ENCODE measurements at places on chromosomes 1 and 21.

DNA sequence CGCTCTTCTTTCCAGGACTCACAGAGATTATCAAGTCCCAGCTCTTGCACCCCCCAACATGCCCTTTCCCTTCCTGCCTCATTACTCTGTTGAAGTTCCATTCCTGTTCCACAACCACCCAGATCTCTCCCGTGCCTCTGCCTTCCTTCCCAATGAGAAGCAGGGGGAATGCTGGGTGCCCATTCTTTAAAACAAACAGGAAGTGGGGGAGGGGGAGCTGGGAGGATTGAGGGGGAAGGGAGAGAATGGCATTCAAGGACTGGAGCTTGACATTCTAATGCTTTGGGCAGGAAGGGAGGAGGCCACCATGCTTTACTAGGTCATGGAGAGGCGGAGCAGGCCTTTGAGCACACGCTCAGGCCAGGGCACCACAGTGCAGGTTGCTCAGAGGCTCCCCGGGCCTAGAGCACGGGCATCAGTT, 150.3 kb upstream of the IRF2BP2 start:
- no peak for DNase-seq

DNA sequence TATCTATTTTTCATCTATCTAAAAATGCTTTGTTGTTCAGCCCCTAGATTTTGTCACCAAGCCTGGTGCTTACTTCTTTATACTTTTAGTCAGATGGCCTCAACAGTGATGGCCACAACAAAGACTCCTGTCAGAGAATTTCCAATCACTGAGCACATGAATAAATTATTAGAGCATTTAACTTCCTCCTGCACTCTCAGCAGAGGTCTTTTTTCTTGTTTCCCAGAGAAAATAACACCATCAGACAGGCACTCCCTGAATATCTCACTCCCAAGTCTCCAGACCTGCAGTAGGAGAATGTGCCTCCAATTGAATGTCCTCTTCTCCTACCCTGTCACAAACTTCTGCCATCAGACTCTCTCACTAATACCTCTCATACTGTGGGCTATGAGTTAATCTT, 616.0 kb upstream of the NR5A2 start:
- no peak for DNase-seq

- DNase-seq = no peak
Measured at GRCh38 chr1:97088391-97088790, 366.8 kb downstream of the PTBP2 start.

- DNase-seq = no peak
Measured at GRCh38 chr1:62790716-62791115, 6.8 kb downstream of the ATG4C start.

- DNase-seq = no peak
Measured at GRCh38 chr1:55209247-55209646, 5.9 kb downstream of the USP24 start.

DNA sequence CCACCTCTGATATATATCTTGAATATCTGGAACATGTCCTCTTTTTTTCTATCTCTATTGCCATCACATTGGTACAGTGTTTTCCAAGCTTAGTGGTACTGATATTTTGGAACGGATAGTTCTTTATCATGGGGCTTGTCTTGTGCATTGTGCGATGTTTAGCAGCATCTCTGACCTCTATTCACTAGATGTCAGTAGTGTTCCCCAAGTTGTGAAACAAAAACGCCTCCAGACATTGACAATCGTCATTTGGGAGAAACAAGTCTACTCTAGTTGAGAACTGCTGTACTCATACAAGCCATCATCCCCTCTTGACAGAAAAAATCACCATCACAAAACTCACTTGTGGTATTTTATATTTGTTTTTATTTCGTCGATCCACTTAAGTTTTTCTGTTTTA, 79.7 kb upstream of the CHODL start:
- no peak for DNase-seq

- no peak for DNase-seq
Measured at GRCh38 chr1:119005724-119006405, 17.7 kb upstream of the TBX15 start.

DNA sequence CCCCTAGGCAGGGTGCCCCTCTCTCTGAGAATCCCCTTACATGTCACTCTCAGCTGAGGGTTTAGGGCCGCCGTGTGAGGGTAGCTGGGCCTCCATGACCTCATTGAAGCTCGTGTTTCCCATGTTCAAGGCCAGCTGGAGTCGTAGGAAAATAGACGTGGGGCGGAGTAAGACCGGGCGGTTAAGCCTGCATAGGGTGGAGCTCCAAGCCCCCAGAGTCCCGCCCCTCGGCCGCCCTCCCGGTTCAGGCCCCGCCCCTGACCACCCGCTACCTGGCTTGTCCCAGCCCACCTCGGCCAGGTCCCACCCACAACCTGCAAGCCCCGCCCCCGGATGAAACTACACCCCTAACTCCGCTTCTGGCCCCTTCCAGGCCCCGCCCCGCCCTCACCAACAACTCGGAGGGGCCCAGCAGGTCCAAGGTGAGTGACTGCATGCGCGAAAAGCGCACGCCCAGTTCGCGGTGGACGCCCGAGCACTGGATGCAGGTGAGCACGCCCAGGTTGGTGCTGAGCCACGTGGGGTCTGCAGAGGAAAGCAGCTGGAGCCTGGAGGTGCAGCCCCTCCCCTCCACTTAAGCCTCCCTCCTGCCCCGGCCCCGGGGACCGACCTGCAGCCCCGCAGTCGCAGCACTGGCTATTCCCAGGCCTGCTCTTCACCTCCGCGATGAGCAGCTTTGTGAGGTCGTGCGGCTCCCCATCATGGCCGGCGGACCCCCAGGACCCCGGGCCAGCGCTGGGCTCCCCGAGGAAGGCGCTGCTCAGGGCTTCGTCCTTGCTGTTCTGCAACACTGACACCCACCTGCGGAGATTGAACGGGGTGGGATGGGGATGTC, 12.2 kb upstream of the TCEA3 start:
- no peak for DNase-seq

DNA sequence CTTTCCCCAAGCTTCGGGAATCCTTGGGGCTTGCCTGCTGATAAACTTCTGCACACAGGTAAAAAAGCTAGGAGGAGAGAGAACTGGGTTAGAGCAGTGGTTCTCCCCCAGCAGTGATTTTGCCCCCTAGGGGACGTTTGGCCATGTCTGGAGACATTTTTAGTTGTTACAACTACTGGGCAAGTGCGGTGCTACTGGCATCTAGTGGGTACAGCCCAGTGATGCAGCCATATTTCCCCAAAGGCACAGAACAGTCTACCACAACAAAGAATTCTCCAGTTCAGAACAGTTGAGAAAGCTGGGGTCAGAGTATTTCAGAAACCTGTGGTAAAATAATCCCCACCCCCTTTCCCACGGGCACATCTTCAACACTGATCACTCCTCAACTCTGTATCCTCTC, 41.3 kb downstream of the LRRC71 start:
- no peak for DNase-seq

GRCh38 chr1:198287916-198288315, 131.1 kb downstream of the NEK7 start:
- DNase-seq = no peak

- DNase-seq = no peak
Measured at GRCh38 chr1:196114193-196114592, 494.0 kb downstream of the KCNT2 start.

DNA sequence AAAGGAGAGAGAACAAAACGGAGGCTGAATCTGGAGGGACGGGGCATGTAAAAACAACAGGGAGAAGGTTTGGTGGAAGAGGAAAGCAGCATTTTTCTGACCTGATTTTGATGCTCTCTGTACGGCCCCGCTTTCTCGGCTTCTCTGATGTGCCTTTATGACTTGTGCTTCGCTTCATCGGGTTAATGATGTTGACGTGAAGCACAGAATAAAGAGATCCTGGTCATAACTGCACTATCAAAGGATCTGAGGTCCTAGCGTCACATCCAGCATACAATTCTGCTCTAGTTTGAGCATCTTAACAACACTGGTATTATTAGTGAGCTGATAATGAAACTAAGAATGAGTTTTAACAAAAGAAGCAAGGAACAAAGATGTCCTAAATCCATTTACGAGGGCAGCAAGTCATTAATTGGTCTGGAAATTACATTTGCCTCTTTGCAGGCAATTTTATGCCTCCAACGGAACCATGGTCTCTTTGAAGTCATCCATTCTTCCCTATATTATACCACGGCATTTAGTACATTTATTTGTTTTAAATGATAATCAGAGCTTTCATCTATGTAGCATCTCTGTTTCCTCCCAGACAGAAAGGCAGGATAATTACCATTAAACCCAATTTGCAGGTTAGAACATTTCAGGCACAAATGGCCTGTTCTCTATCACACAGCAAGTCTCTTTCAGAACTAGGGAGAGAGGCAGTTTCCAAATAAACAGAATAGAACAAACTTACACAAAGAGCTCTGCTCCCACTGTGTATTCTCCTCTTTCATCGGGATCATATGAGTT, 45.3 kb upstream of the B3GALNT2 start:
- no peak for DNase-seq

- DNase-seq = peak; percentile 45
Measured at GRCh38 chr21:46295996-46296752, 10.0 kb downstream of the YBEY start.

DNA sequence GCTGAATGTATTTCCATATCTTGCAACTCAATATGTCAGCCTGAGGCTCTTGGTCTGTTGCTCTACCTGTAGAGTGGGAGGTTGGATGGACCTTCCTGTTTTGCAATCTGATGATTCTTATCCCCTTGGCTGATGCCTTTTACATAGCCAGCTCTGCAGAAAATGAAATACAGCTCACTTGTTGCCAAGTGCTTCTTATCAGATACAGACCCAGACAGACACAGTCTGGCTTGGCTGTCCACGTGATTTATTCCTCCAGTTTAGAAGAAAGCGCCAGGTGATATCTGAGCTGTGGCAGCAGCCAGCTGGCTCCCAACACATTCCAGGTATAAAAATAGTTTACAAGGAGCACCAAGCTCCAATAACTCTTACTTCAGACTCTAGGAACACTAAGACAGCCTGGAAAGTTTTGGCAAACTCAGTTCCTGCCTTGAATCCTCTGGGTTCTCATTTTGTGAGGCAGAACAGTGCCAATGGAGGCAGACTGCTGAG, 479.2 kb upstream of the USP24 start:
- no peak for DNase-seq

- no peak for DNase-seq
Measured at GRCh38 chr1:53401813-53402745, 57.1 kb upstream of the DMRTB1 start.

DNA sequence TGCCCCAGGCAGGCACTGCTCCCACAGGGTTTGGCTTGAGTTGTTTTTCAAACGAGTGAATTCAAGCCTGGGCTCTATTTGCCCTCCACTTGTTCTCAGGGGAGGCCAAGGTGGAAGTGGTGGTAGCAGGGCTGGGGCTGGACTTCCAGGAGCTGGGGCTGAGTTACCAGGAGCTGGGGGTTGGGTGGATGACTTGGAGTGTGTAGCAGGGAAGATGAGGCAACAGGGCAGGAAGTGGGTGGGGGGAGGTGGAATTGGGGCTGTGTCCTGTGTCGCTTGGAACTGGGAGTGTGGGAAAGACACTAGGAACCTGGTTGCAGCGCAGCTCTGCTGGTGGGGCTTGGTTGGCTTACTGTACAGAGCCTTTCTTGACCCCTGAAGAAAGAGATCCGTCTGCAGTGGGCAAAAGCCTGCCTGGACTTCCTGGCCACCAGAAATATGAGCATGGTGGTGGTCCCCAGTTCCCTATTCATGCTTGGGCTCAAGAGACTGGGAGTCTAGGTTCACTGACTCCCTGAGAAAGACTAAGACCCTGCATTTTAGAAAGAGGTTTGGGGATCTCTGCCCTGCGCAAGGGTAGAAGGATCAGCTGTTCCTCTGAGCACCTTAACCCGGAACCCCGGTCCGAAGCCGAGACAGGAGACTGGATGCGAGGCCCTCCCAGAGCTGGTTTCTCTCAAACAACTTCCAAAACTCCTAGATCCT, 3.1 kb downstream of the TFAP2E start:
- DNase-seq = no peak

GRCh38 chr1:246184503-246184902, 322.6 kb downstream of the SMYD3 start:
- no peak for DNase-seq

DNA sequence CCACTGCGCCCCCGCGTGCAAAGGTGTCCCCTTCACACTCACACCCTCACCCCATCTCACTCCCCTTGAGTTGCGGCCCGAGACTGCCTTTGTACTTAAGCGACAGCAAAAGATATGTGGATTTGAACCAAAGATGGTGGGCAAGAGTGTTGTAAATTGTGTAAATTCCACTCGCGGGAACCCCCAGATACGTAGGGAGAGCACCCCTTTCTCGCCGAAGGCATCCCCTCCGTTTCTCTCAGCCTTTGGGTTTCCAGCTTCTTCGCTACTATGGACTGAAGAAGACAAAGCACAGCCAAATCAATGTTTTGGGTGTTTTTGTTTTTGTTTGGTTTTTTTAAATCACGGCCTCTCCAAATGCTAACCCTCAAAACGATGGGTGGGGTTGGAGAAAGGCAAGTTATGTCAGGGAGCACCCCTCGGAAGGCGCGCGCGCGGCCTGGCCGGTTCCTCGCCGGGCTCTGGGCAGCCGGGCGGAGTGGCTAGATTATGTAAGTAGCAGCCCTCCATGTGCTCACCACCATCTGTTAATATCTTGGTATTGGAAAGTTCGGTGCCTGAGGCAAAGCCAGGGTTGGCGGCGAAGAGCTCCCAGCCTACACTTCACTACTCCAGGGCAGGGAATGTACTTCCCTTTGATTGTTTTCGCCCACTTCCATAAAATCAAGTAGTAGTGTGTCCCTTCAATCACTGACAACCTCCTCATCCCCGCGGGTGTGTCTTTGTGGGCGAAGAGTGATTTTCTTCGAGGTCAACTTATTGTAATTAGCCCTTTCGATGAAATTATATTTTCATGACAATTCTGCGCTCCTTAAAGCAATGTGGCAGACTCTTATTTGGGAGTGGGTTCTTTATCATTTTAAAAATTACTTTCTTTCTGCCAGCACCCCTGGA, 4.0 kb upstream of the PROX1 start:
- no peak for DNase-seq

DNA sequence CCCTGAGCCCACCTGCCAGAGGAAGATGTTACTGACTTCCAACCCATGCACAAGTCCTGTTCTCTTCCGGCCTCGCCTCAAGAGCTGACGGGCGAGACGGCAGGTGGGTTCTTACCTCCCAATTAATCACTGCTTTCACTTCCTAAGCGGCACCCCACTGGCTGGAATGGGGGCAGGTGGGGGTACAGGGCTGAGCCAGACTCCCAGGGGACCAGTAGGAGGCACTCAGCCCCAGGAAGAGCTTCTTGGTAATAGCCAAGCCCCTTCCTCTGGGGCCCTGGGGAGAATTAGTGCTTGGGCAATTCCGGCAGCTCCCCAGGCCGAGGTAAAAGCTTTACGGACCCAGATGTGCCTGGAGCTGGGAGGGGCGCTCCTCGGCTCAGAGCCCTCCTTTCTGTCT, 9.7 kb downstream of the CNTN2 start:
- DNase-seq = no peak

- DNase-seq = no peak
Measured at GRCh38 chr1:3774946-3775489, 2.5 kb downstream of the SMIM1 start.

DNA sequence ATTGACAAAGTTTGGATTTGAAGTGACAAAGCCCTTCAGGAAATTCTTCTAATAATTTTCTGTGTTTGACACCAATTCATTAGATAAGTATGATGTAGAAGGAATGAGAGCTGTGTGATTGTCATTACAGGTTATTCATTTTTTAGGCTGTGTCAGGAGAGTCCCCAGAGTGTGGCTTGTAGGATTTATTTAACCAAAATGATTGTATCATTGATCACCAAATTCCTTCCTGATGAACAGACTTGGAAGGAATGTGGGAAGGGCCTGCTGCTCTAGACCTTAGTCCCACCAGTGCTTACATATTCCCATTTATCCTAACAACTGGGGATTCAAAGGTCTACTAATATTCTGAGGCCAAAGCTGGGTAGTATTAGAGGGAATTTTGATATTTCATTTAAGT, 383.3 kb upstream of the KAZN start:
- DNase-seq = no peak
